Stimulated activated CD8-positive, alpha-beta memory T cell treated with anti-CD3 and anti-CD28 coated beads, Interleukin-7, amount 100 ng/mL, for 24 hours (primary cell): ENCODE measurements at places on chromosomes 4 and X.

GRCh38 chr4:168529257-168529656 is 32.4 kb downstream of the PALLD start:
- no peak for DNase-seq

DNA sequence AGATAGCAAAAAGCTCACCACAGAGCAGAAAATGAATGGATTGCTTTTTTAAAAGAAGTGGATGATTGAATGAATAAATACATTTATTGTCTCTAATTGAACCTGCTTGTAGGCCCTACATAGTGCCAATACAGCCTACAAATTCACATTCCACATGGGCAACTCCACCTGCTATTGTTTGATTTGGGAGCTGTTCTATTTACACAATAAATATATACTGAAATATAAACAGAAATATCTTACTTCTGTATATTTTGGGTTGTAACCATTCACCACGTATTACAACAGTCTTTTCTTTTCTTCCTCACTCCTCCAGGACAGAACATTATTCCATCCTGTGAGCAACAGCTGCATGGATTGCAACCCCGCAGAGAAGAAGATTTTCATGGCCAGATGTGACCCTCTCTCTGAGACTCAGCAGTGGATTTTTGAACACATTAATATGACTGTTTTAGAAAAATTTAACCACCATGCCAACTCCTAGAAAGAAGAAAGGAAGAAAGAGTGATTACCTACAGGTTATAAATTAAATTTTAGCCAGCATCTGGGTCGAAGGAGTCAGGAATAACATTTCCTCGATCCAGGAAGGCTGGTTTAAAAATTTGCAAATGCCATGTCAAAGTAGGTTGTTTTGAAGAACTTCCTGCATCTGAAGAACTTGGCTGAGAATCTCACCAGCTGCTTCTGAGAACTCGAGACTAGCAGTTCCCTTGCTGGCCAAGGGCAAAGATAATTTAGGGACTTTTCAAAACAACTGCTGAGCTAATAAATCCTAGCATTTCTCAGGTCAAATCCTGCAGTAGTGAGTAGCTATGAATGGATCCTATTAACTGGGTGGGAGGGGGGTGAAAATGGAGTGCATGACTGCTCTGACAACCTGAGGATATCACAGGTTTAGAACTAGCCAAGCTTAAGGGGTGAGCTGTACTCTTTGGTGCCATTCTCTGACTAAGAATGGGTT is 128.7 kb upstream of the GALNT7 start:
- DNase-seq: no peak

- peak; percentile 24 for DNase-seq
These were observed 754 bp upstream of the KLF3 start for GRCh38 chr4:38663090-38663800.

DNA sequence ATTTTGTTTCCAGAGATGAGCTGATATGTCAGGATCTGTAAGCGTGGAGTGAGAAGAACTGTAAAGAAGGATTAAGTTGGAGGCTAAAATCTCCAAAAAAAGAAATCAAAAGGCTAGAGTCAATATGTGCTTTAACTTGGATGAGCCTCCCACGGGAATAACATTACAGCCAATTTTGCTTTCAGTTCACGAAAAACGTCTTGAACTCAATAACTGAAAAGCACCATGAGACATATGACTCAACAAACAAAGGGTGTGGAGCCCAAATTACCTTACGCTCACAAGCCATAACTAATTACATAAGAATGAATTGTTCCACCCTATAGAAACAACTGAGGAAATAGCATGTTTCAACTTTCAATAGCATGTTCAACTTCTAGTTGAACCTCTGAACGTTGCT is 22.3 kb downstream of the TMPRSS11D start:
- DNase-seq: no peak

DNA sequence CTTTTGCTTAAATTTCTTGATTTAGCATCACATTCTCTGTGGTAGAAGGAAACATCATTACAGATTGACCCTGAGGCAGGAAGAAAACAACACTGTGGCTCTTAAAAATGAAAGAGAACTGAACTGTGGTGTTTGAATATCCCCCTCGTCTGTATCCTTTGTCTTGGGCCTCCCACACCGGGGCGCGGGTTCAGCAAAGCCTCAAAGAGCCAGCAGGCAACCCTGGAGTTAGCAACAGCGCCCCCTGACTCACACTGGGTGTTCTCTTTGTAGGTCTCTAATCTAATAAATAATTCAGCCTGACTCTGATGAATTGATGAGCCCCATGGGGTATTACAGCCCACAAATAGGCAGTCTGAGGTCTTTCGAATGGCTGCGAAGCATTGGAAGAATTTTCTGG is 46.1 kb upstream of the CTSO start:
- DNase-seq: no peak

GRCh38 chr4:86927843-86928395 is 6.9 kb upstream of the AFF1 start:
- no peak for DNase-seq

DNA sequence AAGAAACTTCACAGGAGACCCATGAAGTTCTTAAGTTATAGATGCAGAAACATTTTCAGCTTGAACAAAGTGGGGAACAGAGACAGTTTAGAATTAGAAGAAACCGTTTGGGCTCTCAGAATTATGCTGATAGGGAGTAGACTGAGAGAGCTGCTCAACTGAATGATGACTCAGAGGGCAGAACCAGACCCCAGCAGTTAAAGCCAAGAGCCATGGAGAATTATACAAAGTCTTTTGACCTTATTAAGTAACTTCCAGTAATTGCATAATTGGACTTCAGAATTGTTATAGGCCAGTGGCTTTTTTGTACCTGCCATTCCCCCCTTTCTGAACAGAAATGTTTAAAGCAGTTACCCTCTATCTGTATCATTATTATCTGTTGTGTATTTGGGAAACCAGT is 642.1 kb downstream of the CCSER1 start:
- no peak for DNase-seq

DNA sequence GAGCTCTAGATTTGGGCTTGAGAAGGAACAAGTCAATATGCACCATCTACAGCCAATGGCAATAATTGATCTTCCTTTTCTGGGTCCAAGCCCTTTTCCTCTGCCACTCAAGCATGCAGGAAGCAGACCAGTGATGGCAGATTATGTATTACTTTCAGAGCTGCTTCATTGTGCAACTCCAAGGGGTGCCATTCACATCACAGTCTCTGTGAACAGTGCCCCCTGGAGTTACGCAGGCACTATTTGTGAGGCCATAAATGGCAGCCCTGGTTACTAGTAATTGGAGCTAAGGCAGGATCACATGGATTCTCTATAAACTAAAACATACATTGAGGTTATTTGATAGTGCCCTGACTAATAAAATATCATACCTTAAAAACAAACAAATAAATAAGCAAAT is 313.4 kb upstream of the SLC7A11 start:
- DNase-seq: no peak

- no peak for DNase-seq
These were observed 584.3 kb upstream of the SMIM31 start for GRCh38 chr4:164169591-164169990.

- no peak for DNase-seq
These were observed 2.1 kb downstream of the GSTCD start for GRCh38 chr4:105710678-105711077.

GRCh38 chr4:102759831-102760644 is 730 bp downstream of the MANBA start:
- DNase-seq: no peak
